ENCODE measurements at places on chromosomes 12 and 14. TPM values are rescaled to one million over a fixed set of nuclear protein-coding genes. Genes with fewer than 3 reads are reported as not detected.

The ACOT4 gene
- 6.1 TPM for total RNA-seq

The SCAF11 gene
- 168 TPM for total RNA-seq

The DBX2 gene
- total RNA-seq = 2.8 TPM

The FOXG1 gene
- 4.5 TPM for total RNA-seq

The PLA2G1B gene
- total RNA-seq = not detected

The ARL1 gene
- 60.6 TPM for total RNA-seq

The INHBC gene
- total RNA-seq = 1.8 TPM

The RITA1 gene
- 22.1 TPM for total RNA-seq

All from testis (tissue), 5 donors.